ENCODE measurements at places on chromosomes 13 and 19.

GRCh38 chr13:66265371-66265770 lies 964.8 kb downstream of the PCDH9 start:
- DNase-seq = peak; percentile 8

DNA sequence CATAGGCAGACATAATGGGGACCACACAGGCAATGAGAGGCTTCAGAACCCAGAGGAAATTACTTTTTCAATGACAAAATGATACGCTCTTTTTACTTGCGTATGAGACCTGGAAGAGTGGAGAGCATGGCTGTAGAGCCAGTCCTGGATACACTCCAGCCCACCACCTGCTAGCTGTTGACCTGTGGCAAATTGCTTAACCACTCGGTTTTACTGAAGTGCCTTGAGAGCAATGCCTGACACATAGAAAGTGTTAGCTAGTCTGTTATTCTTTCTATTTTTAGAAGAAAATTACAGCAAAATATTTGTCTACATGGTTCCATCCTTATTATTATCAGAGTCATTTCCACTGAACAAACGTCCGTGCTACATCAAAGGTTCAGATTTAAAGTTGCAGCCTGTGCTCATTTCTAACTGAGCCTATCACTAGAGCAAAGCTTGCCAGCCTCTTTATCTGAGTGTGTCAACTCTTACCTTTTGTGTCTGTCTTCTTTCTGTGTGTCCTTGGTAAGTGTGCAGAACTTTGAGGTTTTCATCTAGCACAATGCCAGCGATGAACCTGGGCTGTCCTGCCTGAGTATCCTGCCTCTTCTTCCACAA lies 9.6 kb upstream of the GPR183 start:
- DNase-seq = no peak

- DNase-seq = no peak
Observed at GRCh38 chr13:31056644-31057271, 104.9 kb downstream of the HSPH1 start.

DNA sequence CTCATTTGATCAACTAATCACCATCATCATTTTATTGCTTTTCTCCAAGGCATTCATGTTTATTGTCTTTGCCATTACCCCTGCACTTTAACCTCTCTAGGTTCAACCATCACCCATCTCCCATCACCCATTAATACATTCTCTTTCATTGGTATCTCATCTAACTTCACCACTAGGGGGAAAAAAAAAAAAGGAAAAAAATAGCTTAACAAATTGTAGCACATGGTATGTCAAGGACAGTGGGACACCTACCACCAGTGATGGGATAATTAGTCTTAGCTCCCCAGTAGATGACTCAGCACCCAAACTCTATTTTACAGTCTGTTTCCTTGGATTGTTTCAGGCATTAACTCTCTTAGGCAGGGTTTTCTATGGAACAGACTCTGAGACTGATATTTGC lies 1770.2 kb upstream of the MIR17HG start:
- no peak for DNase-seq

DNA sequence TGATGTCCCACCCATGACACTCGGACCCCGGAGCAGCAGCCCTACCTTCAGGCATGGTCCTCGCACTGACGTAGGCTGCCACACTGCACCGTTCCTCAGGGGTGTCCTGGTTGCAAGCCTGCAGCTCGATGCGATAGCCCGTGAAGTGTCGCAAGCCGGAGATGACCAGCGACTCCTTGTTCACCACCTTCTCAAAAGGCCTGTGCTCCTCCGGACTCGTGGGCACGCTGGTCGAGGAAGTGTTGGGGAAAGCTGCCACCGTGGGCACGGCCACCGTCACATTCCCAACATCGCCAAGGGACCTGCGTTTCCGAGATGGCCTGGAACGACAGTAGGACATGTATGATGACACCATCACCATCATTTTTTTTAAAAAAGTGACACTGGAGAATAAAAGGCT lies 73.3 kb downstream of the ZNF557 start:
- no peak for DNase-seq

- no peak for DNase-seq
Observed at GRCh38 chr19:9917321-9917720, 19.0 kb downstream of the OLFM2 start.

GRCh38 chr13:86142080-86142479 lies 342.9 kb upstream of the SLITRK6 start:
- DNase-seq = no peak

- no peak for DNase-seq
Observed at GRCh38 chr13:105135852-105136615, 1399.4 kb downstream of the EFNB2 start.

DNA sequence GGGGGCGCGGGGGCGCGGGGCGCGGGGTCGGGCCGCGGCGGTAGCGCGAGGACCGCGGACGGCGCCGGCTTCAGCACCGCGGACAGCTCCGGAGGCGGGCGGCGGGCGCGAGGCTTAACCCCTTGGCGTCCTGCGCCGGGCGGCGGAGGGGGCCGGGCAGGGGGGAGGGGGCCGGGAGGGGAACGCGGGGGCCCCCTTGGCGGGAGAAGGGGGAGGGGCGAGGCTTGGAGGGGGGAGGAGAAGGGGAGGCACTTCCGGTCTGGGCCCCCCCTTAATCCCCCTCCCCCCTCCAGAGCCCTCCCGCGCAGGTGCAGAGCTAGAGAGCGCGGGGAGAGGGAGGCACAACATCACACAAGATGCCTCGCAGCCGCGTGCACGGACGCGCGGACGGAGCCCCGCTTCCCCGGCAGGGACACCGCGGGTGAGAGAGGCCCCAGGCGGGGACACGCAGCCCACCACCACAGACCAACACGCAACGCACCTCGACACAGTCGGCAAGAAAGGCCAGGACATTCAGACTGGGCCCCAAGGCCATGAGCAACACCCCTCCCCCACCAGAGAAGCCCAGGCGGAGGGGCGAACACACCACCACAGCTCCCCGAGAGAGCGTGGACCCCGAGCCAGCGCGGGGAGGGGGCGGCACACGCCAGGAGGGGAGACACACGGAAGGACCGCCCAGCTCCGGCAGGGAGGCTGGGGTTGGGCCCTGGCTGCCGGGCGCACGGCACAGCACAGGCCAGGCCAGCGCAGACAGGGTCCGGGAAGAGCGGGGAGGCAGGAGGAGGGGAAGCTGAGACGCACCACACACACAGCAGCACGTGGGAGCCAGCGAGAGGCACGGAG lies 24.1 kb downstream of the SHANK1 start:
- DNase-seq = no peak

DNA sequence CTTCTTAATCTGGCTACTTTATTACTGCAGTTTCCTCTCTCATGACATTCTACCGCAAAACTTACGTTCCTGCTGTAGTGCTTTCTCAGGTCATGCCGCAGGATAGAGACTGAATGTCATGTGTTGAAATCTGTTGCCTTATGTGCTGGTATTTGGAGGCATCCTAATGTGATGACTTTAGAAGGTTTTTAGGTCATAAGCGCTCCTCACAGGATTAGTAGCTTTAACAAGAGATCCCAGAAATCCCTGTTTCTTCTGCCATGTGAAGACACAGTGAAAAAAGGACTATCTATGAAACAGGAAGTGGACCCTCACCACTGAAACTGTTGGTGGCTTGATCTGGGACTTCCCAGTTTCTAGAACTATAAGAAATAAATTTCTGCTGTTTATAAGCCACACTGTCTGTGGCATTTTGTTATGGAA lies 209.3 kb downstream of the LACC1 start:
- no peak for DNase-seq

DNA sequence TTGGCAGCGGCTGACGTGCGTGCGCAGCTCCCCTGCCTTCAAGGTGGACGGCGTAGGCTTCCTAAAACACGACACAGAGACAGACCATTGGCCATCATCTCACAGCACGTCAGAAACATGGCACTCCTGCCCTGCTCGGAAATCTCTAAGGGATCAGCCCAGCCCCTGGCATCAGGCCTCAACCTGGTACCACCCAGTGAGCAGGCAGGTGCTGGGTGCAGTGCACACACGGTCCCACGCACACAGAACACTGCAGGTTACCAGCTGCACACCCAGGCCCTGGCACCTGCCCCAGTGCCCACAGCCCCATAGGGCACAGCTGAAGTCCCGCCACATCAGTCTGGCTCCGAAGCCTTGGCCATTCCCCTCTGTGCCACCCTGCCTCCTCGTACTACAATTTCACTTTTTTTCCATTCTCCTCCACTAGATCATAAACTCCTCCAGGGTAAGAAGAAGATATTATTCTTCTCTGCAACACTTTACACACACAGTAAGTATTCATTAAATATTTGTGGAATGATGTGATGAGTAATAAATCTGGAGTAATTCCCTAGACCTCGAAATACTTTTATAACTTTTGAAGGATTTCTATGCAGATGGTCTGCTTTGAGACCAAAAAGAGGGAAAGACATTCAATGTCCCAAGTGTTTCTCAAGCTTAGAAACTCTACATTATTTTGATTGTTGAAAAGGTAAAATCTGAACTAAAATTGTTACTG lies 156.4 kb downstream of the COL4A1 start:
- DNase-seq = no peak

DNA sequence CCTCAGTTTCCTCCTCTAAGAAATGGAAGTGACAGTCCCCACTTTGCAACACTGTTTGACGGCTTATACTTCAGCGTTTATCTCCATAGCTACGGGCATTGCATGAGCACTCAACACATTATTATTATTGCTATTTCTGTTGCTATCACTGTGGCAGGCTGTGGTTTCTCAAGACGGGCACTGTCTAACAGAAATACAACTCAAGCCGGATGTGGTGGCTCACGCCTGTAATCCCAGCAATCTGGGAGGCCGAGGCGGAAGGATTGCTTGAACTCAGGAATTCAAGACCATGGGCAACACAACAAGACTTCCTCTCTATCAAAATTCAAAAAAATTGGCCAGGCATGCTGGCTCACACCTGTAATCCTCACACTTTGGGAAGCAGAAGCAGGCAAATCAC lies 4.9 kb upstream of the ZSWIM4 start:
- DNase-seq = no peak

- no peak for DNase-seq
Observed at GRCh38 chr13:75864718-75865117, 228.6 kb downstream of the LMO7 start.

DNA sequence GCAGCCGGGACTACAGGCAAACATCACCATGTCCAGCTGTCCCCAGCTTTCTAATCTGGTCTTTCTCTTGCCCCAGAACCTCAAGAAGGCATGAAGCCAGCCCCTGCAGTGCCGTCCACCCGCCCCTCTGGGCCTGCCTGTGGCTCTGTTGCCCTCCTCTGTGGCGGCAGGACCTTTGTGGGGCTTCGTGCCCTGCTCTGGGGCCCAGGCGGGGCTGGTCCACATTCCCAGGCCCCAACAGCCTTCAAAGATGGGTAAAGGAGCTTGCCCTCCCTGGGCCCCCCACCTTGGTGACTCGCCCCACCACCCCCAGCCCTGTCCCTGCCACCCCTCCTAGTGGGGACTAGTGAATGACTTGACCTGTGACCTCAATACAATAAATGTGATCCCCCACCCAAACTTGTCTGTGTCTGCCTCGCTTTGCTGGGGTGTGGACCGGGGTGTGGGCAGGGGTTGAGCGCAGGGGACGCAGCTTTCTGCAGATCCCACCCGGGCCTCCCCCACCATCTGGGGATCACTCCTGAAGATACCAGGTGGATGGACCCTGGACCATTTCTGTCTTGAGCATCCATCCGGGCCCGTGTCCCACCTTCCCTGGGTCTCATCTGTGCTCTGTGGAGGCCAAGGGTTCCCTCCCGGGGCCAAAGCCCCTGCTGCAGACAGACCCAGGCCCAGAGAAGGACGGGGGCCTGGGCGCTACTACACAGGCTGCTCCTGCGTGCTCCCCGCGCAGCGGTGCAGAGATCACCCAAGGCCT lies 15.3 kb downstream of the PRKCSH start:
- no peak for DNase-seq

- peak; percentile 80 for DNase-seq
Observed at GRCh38 chr13:44244288-44244687, 129.3 kb upstream of the SERP2 start.

DNA sequence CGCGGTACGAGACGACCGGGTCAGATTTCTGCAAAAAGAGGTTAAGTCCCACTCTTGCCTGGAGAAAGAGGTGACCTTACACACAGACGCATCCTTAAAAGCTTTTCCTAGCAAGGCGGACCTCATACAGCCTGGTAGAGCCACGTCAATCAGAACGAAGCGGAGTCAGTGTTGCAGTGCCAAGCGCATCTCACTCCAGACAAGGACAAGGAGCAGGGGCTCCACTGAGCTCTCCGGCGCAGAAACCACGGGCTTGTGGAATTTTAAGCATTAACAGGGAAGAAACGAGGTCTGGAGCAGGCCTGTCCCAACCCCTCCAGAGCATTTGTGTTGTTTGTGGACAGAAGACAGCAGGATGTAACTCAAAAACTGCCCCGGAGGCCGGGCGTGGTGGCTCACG lies 7.1 kb downstream of the EEF2 start:
- no peak for DNase-seq

DNA sequence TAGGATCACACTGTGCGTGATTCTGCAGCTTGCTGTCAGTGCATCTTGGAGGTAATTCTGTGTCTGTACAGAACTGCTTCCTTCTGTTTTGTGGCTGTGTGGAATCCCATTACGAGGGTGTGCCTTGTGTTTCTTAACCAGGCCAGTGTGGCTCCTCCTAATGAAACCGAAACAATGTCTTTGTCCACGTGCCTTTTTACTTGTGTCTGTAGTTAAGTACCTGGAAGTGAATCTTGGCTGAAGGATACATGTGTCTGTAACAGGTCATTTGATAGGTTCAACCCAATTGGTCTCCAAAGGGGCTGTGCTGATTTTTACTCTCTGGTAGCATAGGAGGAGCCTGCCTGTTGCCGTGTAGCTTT lies 13.1 kb downstream of the NOP53 start:
- DNase-seq = no peak

- DNase-seq = no peak
Observed at GRCh38 chr13:35793823-35794222, 317.3 kb upstream of the MAB21L1 start.

DNA sequence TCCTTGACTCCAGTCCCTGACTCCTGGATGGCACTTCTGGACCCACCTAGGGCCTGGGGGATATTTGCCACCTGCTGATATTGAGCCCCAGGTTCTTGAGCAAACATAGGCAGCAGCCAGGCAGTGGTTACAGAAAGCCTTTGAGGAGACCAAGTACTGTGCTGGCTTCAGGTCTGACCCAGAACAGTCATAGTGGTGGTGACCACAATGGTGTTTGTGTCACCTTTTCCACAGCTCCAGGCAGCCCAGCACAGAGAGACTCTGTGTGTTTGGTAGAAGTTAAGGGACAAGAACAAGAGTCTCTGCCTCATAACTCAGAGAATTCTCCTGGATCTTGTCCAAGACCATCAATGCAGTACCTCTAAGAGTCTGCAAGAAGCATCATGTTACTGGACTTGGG lies 14.6 kb upstream of the CLC start:
- DNase-seq = no peak

DNA sequence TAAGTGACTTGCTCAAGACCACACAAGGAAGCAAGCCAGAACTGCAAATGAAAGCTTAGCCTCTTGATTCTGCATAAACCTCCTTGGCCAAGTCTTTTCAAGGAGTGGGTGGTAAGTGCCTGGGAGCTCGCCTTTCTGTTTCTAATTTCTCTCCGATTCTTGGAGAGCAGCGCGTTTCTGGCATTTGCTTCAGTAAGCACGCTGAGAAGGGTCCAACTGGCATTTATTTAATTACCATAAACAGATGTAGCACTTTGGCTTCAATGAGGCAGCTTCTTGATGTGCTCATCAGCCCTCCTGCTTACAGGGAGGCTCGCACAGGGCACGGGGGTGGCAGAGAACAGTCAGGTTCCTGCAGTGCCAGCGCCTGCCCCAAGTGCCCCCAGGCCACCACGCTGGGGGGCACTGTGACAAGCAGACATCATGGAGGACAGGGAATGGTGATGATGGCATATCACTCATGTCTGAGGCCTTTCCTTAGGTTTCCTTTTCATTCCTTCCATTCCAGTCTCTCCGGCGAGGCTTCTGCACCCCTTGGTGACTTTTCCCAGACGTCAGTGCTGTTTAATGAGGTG lies 13.3 kb downstream of the SIAH3 start:
- DNase-seq = no peak

All from globus pallidus (tissue), 1 donor.